NCI-H2029 treated with DMSO at 0.1 percent for 48 hours (cell line): ENCODE measurements at places on chromosomes 11 and 22.

GRCh38 chr11:32034680-32035079, 56.2 kb upstream of the RCN1 start:
- no peak for DNase-seq

GRCh38 chr22:40235308-40235707, 57.6 kb downstream of the TNRC6B start:
- peak; percentile 8 for DNase-seq

GRCh38 chr11:25218036-25218435, 721.2 kb downstream of the LUZP2 start:
- DNase-seq: no peak

GRCh38 chr11:113928311-113928710, 23.7 kb downstream of the HTR3B start:
- no peak for DNase-seq

- DNase-seq: no peak
These were observed 167.4 kb upstream of the NTM start for GRCh38 chr11:131203040-131203439.

GRCh38 chr22:36317658-36318271, 64.8 kb downstream of the APOL1 start:
- DNase-seq: no peak

- peak; percentile 32 for DNase-seq
These were observed 113.1 kb upstream of the HSD17B12 start for GRCh38 chr11:43567396-43567975.

DNA sequence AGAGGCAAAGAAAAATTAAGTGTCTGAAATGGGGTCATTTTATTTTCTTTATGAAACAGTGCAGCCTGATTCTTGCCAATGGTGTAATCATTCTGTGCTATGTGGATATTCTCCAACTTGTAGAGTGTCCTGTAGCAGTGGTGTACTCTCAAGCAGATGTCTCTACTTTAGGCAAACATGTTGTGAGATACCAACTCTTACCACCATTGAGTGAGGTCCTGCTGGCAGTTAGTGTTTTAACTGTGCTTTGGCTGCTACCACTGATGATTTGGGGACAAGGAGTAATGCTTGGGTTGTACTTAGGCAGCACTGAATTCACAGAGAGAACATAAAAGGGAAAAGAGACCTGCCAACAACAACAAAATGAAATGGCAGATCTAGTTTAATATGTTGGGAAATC, 122.5 kb downstream of the APIP start:
- DNase-seq: no peak

DNA sequence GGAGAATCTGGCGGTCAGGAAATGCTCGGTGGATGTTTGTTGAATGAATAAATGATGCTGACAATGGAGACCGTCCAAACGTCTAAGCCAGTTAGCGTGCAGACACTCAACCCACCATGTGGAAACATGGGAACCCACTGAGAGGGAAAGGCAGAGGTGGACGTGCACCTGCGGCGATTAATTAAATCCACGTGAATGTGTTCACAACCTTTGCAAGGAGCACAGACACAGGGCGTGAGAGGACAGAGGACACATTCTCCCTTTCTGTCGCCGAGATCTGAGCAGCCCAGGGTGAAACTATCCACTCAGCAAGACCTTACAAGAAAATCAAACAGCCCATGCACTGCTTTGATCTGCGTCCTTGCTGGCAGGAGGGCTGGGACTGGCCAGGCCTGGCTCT, 58.3 kb upstream of the LINC01488 start:
- no peak for DNase-seq

- no peak for DNase-seq
These were observed 19.3 kb downstream of the CREB3L1 start for GRCh38 chr11:46296528-46297448.

- no peak for DNase-seq
These were observed 475 bp downstream of the MAPK12 start for GRCh38 chr22:50260801-50261614.
